ENCODE measurements at places on chromosomes 7 and 10.

GRCh38 chr10:107616463-107617410 is 452.2 kb upstream of the SORCS1 start:
- no peak for DNase-seq

DNA sequence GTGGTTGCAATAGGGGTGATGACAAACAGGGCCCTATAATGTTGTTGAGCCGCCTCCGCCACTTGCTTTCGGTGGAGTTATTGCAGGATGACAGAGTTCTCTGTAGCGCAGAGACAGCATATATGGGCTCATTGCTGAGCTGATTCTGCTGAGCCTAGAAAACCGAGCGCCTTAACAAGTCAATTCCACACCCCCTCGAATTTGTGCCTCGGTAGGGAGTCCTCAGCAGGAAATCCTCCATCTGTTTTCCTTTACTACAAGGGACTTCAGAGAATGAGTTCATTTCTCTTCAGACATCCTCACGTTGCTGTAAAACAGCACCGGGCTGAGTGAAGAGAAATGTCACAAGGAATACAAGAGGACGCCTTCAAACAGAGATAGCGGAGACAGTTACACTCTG is 90.7 kb upstream of the KIAA1217 start:
- no peak for DNase-seq

DNA sequence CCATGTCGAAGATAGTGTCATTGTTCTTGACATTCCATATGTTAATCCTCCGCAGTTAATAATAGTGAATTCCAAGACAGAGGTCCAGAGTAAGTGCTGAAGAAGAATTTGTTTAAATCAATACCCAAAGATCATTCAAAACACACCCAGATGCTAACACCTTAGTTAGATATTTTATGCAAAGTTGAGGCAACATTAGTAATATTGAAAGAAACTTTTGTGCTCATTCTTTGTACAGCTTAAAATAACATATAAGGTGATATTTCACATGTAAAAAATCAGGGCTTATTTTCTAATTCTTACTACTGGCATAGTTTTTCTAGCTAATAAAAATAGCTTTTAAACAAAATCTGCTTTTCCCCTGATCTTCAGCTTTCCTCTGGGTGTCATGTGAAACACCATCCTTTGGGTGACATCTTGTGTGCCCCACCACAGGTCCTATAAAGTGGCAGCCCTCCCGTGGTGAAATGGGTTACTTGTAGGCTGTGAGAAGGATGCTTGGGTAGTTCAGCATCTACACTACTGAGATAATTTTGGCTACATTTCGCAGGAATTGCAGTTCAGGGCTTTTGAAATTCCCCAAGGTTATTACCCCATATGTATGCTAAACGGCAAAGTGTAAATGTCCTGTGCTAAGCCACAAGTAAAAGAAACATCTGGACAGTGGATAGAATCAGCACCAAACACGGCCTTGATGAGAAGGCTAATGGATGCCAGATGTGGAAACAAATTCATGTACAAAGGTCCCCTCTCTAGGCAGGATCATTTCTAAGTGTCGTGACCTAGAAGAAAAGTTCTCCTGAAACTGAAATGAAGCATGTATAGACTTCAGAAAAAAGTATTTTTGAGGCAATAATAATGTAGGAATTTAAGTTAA is 105.4 kb downstream of the GRM3 start:
- no peak for DNase-seq

DNA sequence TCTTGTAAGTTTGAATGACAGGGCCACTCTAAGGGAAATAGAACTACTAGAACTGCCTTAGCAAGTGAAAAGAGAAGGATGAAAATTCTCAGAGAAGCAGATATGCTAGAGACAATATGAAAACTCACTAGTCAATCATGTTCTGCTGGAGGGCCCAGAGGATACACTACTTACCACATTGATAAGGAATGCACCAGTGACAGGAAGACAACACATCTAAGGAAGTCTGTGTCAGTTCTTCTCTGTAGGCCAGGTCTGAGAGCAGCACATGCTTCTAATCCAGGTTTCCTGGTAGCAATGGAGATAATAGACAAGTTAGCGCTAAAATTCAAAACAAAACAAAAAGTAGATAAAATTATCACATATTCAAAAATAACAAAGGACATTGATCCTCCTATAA is 235.2 kb upstream of the AKR1E2 start:
- DNase-seq = no peak

DNA sequence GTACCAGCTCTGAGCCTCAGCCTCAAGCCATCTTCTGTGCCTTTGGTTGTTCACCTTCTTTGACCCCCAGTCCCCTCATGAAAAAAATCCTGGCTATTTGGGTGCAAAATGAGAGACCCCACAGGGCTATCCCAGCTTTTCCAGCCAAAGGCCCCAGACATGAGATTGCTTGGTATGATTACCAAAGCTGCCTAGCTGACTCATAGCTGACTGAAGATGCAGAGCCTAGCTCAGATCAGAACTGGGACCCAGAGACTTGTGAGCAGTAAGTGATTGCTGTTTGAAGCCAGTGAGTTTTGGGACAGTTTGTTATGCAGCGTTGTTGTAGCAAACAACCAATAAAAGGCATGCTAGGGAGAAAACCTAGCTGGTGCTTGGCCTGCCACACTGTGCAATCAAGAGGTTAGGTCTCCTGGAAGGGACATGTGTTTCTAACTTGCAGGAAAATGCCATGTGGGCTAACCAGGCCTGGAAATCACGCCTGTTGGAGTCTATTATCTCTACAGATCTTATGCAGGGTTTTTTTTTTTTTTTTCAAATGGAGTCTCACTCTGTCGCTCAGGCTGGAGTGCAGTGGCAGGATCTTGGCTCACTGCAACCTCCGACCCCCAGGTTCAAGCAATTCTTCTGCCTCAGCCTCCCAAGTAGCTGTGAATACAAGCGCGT is 48.0 kb upstream of the DAGLB start:
- no peak for DNase-seq

GRCh38 chr10:127374901-127375300 is 174.2 kb upstream of the NPS start:
- DNase-seq = no peak

- DNase-seq = no peak
These were observed 119.0 kb downstream of the PTPN20 start for GRCh38 chr10:47030191-47030703.

- no peak for DNase-seq
These were observed 27.4 kb downstream of the TAX1BP1 start for GRCh38 chr7:27767374-27767773.

GRCh38 chr7:47765373-47765979 is 182.8 kb downstream of the PKD1L1 start:
- no peak for DNase-seq

DNA sequence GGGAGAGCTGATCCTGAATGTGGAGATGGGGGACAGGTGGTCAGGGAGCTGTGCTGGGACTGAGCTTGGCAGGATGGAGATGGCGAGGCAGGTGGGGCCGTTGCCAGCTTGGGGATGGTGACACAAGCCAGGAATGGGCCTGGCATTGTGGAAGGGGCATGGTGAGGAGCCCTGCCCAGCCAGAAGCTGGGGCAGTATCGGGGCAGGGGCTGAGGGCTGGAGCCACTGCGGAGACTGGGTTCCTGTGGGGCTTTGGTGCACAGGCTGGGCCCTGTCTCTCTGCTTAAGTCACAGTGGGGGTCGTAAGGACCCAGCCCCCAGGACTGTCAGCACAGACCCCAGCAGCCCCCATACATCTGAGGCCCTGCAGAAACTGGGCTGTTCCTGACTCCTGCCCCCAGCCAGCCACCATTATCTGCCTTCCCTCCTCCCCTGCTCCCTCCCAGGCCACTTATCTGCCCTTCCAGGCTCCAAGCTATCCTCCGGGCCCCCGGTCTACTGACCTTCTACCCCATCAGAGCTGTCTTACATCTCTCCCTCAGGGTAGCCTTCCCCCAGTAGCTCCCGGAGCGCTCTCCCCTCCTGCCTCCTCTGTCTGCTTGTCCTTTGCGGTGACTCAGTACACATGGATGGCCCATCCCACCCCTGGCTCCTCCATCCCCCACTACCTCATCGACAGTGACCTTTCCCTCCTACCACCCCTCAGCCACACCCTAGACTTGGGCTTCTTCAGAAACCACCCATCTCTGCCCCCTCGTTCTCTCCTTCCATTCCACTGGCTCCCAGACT is 44.2 kb downstream of the PPIF start:
- no peak for DNase-seq

GRCh38 chr10:122678266-122678665 is 21.4 kb downstream of the C10orf120 start:
- DNase-seq = no peak

GRCh38 chr7:158976468-158976848 is 120.1 kb downstream of the DYNC2I1 start:
- DNase-seq = no peak

GRCh38 chr10:44992732-44993225 is 7.9 kb upstream of the ZNF22 start:
- DNase-seq = no peak

- DNase-seq = peak; percentile 69
These were observed at the start of gene ARHGAP12 for GRCh38 chr10:31928549-31929260. TSS of gene ARHGAP12 (minus strand) at chr10:31928831. CDS start at chr10:31908855, 19,976 bp downstream.

GRCh38 chr10:26472492-26472778 is 34.3 kb downstream of the APBB1IP start:
- DNase-seq = no peak

DNA sequence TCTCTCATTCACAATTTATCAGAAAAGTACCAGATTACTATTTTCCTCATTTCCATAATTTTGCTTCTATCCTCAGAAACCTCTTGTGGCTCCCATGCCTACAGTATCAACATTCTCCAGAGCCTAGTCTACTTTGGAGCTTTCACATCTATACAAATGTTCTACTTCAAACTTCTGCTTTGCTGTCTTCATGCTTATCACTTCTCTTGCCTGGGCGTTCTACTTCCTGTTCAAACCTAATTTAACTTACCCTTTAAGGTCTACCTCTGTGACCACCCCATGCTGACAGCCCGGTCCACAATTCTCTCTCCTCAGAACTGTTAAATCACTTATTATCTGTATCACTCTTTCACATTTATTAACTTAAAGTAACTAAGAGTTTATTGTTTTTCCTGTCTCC is 6.1 kb upstream of the PTPN12 start:
- DNase-seq = no peak

DNA sequence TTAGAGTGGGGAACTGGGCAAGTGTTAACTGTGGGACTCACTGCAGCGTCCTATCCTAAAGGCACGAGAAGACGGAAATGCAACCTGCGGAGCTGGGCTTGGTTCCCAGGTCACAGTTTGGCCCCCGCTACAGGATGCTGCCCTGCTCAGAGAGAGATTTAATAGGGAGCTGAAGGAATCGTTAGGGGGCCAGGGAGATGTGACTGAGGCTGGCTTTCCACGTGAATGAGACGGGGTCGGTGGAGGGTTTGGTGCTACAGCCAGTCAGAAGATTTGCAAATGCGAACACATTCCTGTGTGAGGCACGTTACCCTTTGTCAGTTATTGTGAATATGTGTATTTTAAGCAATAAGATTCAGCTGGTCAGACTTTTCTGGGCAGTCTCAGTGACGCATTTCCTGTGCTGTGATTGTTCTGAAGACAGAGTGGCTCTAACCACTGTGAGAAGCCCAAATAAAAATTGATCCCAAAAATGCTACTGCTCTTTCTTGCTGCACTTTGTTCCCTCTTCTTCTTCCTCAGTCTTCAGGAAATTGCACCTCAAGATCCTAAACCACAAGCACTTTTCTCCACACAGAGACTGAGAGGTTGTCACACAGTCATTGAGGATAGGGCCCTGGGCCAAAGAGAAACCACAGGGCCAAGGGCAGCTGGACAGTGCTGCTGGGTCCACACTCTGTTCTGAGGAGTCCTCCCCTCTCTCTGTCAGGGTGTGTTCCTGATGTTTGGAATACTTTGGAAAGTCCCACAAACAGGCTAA is 21.2 kb downstream of the CYP17A1 start:
- no peak for DNase-seq

- no peak for DNase-seq
These were observed 451.1 kb upstream of the ZMIZ1 start for GRCh38 chr10:78617631-78618030.

DNA sequence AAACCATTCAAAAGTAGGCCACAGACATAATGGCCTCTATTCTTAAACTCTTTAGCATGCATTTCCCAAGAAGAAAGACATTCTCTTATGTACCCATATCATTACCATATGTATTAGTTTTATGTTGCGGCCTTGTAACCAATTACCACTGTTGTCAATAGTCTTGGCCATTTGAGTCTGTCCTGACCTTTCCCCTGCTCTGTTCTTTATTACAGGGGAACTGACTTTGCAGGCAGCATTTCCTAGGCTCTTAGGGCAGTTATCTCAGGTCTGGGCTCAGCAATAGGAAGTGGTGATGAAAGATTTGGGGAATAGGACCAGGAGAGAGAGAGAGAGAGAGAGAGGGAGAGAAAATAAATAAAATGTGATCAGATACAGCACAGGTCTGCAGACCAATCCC is 194.5 kb upstream of the LRGUK start:
- no peak for DNase-seq

DNA sequence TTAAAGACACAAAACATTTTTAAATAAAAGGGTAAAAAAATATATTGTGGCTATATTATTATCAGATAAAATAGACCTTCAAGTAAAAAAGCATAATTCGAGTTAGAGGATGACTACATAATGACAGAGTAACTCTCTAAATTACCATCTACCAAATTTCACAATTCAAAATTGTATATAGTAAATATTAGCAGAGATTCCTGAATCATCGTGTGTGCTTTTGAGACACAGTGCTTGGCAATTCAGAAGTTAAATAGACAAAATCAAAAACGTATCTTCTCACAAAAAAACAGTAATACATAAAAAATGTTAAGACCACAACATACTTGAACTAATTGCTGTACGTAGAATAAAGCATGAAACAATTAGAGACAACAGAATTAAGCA is 110.4 kb downstream of the AHR start:
- DNase-seq = no peak

- no peak for DNase-seq
These were observed 169.5 kb upstream of the PFKP start for GRCh38 chr10:2897619-2898508.

DNA sequence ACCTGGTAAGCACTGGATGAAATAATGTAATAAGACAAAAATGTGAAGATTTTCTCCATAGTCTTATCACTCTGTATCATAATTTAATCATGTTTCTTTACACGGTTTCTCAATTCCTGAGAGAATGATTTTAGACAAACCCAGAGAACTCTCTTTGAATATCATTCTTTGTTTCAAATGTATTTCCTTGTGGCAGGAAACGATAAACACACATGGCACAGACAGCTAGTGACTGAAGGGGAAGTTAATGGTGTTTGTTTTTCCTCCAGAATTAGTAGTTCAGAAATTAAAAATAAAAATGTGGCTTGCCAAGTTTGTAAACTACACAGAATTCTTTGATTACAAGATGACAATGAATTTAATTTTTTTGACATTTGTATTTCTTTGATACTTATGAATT is 163.7 kb upstream of the PRPS1L1 start:
- DNase-seq = no peak

DNA sequence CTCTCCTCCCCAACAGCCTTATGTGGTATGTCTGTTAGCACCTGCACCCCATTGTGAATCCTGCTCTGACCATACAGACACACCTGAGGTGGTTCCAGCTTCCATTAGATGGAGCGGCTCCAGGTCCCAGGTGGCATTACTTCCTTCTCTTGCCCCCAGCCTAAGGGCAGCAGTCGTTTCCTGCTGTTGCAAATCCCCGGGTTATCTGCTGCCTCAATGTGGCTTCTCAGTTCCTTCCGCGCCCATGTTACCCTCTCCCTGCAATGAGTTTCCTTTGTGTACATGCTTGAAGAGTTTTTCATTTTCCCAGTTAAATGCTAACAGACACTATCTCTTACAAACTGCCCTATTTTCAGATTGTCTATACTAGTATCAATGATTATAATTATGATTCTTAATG is 62.8 kb upstream of the PRKCQ start:
- DNase-seq = no peak

Measured in activated CD4-positive, alpha-beta T cell treated with anti-CD3 and anti-CD28 coated beads, Interleukin-2, amount 50 U/mL, for 4 hours (primary cell).